Stimulated activated CD8-positive, alpha-beta memory T cell treated with anti-CD3 and anti-CD28 coated beads, Interleukin-15, amount 100 ng/mL, for 48 hours (primary cell): ENCODE measurements at places on chromosomes 3 and 15.

GRCh38 chr3:151318991-151319390 lies 2.4 kb upstream of the GPR87 start:
- DNase-seq: no peak

GRCh38 chr3:196991581-196992460 lies 23.2 kb upstream of the PIGZ start:
- no peak for DNase-seq

DNA sequence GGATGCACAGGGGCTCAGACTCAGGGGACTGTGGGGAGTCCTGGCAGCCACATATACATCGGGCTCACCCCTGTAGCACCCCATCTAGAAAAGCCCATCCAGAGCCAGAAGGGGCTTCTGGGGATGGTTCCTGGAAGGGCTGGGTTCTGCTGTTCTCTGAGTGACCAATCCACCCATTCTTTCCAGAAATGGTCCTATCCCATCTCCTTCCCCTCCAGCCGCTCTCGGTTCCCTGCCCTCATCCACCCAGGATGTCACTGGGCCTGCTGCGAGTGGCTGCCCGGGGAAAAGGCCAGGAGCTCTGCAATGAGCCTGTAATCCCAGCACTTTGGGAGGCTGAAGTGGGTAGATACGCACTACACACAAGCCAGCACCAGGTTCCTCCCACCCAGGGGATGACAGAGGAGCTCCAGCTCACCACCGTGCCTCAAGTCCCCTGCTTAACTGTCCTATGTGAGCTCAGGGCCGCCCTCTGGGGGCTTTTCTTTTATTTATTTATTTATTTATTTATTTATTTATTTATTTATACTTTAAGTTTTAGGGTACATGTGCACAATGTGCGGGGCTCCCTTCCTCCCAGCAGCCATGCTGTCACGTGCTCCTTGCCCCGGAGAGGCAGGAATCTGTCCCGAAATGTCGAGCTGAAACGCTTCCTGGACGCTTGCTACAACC lies 13.6 kb upstream of the CSK start:
- no peak for DNase-seq

GRCh38 chr3:188208516-188208981 lies 54.6 kb downstream of the LPP start:
- DNase-seq: no peak

- DNase-seq: no peak
Observed at GRCh38 chr3:72632129-72632528, 216.1 kb downstream of the SHQ1 start.

DNA sequence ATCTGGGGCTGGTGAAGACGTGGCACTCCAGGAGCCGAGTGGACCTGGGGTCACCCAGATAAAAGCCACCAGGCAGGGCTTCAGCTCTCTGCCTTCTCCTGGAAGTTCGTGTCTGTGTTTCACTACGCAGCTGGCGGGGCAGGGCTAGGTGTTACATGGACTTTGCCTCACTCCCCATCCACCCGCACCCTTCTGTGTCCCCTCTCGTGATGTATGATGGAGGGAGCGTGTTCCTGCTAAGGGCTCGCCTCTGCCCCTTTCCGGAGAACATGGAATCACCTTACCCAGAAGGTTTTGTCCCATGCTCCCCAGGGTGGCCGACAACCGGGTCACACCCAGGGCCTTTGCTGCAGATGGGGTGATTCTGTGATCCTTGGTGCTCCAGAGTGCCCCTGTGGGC lies 96.2 kb downstream of the GABRG3 start:
- no peak for DNase-seq

DNA sequence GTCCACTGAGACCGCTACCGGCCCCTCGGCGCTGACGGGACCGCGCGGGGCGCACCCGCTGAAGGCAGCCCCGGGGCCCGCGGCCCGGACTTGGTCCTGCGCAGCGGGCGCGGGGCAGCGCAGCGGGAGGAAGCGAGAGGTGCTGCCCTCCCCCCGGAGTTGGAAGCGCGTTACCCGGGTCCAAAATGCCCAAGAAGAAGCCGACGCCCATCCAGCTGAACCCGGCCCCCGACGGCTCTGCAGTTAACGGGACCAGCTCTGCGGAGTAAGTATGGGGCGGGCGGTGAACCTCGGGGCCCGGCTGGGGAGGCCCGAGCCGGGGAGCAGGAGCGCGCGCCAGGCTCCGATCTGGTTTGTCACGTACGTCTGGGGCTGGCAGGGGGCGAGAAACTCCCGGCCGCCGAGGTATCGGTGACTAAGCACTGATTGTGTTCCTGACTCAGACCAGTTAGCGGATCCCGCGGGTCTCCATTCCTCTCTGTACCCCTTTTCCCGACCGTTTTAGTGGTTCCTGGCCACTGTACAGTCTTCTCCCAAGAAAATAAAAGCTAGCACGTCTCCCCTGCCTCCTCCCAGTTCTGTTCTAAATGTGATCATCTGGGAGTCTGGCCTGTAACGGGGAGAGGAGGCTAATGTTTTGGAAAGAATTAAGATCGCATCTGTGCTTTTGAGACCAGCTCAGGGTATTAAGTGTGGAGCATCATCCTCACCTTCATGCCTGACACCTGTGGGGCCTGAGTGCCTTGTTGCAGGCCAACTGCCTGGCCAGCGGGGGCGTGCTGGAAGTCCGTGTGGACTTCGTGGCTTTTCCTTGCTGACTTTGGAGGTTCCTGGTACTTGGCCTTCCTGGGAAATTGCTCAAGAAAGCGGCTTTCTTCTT lies 691 bp downstream of the MAP2K1 start:
- DNase-seq: peak; percentile 77

- no peak for DNase-seq
Observed at GRCh38 chr3:133977568-133977967, 52.2 kb downstream of the SLCO2A1 start.

GRCh38 chr15:70065006-70065722 lies 32.6 kb downstream of the TLE3 start:
- DNase-seq: no peak

DNA sequence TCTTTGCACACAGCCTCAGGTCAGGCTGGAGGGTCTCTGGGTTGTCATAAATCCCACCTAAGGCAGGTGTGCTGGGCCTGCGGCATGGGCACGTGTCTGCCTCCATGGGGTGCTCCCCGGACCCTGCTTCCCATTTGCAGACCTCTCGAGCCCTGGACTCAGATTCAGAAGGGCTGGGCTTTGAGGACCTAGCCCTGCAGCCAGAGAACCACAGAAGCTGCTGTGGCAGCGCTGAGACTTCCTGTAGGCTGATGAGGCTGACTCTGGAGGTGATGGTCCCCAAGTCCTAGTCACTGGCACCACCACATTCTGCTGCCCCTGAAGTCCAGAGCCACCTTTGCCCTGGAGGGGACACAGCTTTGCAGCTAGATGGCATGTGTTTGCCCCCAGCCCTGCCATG lies 156.4 kb downstream of the LRRC28 start:
- no peak for DNase-seq
